ENCODE measurements at places on chromosomes 2 and 18. TPM values are rescaled to one million over a fixed set of nuclear protein-coding genes. Genes with fewer than 3 reads are reported as not detected.

GRCh38 chr2:241924069-241924908 lies 54.8 kb downstream of the RTP5 start:
- DNase-seq, result no peak
- H3K4me3 ChIP-seq, result no peak overlapping the region
- no peaks in the 10 kb centered on the region for H3K27me3 ChIP-seq
- H3K36me3 ChIP-seq, result no peaks in the 10 kb centered on the region
- no peak overlapping the region for H3K27ac ChIP-seq

- no peak for DNase-seq
- no peaks in the 10 kb centered on the region for H3K4me1 ChIP-seq
- H3K27me3 ChIP-seq, result no peaks in the 10 kb centered on the region
- H3K36me3 ChIP-seq, result no peaks in the 10 kb centered on the region
- H3K27ac ChIP-seq, result no peak overlapping the region
- H3K4me3 ChIP-seq, result no peak overlapping the region
Measured at GRCh38 chr2:70041663-70042062, 45.6 kb upstream of the PCBP1 start.

Gene PRSS56
- not detected for total RNA-seq

DNA sequence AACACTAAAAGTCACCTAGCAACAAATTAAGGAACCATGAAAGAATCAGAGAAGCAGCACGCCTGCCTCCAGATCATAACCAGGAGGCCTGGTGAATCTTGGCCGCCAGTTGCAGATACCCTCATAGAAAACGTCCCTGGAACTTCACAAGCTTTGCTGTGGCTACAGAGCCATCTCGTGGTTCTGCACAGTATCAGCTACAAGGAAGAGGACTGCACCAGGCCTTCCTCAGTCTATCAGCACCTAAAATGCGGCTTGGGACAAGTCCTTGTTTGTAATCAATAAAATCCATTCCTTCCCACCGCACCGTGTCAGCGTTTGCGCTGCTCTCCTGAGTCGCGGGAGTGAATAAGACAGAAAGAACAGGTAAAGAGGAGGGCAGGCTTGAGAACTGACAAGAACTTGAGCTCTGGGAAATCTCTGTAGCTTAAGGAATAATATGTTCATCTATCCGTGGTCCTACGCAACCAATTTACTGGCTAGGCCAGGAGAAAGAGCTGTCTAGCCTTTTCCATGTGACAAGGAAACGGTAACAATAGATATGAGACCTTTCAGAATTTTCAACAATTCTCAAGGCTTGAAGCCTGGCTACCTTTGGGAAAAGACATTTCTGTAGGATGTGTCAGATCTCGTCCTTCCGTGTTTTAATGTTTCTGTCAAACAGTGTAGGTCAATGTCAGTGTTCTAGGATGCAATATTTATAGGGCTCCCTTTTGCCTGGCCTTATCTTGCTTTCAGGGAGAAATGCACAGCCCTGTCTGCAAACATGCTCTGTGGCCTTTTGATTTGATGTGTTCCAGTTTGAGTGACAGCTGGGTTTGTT lies 128.5 kb upstream of the RAB12 start:
- H3K36me3 ChIP-seq, result no peaks in the 10 kb centered on the region
- H3K4me1 ChIP-seq, result no peaks in the 10 kb centered on the region
- H3K27me3 ChIP-seq, result peaks cover 2% of the 10 kb centered on the region
- peak; percentile 68 for DNase-seq
- no peak overlapping the region for H3K4me3 ChIP-seq

Gene CCDC195
- not detected for total RNA-seq

DNA sequence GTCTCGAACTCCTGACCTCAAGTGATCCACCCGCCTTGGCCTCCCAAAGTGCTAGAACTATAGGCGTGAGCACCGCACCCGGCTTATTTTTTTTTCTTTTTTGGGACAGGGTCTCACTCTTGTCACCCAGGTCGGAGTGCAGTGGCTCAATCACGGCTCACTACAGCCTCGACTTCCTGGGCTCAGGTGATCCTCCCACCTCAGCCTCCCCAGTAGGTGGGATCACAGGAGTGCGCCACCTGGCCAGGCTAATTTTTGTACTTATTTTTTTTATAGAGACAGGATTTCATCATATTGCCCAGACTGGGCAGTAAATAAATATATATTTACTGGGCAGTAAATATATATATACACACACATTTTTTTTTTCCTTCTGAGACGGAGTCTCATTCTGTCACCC lies 2.6 kb downstream of the ATP5F1A start:
- H3K27ac ChIP-seq, result no peak overlapping the region
- no peak for DNase-seq
- H3K4me3 ChIP-seq, result no peak overlapping the region
- H3K36me3 ChIP-seq, result peaks cover 9% of the 10 kb centered on the region
- H3K4me1 ChIP-seq, result peaks cover 3% of the 10 kb centered on the region

DNA sequence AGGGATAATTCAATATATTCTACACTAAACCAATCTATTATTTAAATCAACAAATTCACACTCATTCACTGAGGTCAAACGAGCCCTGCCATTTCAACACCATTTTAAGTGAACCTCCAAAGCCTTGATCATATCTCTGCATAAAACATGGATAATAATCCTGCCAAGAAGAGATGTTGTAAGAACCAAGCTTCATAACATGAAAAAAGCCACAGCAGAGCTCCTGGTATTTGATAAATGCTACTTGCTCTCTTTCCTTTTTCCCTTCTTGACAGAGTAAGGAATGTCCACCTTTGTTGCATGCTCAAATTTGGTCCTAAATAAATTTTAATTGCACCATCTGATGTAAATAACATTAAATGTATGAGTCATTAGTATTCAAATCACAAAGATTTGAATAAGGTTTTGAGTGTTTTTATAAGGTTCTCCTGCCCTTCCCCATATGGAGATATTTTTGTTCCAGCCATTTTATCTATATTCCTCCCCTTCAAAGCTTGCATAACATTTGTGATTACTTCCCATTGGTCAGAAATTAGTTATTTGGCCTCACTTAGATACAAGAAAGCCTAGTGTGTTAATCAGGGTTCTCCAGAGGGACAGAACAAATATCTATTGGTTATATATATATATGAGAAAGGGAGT lies 318.8 kb downstream of the RND3 start:
- H3K27me3 ChIP-seq, result no peaks in the 10 kb centered on the region
- H3K36me3 ChIP-seq, result no peaks in the 10 kb centered on the region
- H3K27ac ChIP-seq, result no peak overlapping the region

Gene PSMA8
- not detected for total RNA-seq

DNA sequence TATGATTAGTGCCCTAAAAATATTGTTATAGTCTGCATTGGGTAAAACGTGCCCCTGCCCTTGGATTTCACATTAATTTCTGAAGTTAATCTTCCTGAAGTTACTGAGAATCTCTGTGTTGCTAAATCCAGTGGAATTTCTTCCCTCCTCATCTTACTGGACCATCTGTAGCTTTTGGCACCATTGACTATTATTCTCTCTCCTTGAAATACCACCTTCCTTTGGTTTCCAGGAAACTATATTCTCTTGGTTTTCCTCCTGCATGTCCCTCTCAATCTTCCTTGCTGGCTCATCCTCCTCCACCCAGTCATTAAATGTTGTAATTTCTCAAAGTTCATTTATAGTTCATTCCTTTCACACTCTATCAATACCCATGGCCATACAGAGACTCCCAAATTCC lies 110.6 kb upstream of the SLC35G4 start:
- peaks cover 15% of the 10 kb centered on the region for H3K4me1 ChIP-seq
- DNase-seq, result peak; percentile 20
- H3K27ac ChIP-seq, result no peak overlapping the region
- no peak overlapping the region for H3K4me3 ChIP-seq
- no peaks in the 10 kb centered on the region for H3K27me3 ChIP-seq
- no peaks in the 10 kb centered on the region for H3K36me3 ChIP-seq

DNA sequence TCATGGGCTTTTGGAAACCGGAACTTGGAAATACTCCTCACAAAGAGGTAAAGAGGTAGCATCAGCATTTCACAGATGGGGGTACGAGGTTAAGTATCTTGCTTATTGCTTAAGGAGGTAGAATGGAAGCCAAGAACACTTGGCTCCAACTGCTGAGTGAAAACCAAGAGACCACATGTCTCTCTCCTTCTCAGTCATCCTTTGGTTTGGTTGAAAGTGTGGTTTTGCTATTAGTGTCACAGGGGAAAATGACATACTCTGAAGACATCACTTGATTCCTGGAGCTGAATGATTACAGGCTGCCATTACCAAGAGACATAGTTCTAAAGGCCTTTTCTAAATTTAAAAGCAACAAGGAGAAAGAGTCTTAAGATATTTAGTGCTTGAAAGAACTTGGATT lies 41.5 kb downstream of the ANTXR1 start:
- no peak overlapping the region for H3K4me3 ChIP-seq
- peak; percentile 20 for DNase-seq
- no peaks in the 10 kb centered on the region for H3K36me3 ChIP-seq
- no peaks in the 10 kb centered on the region for H3K4me1 ChIP-seq
- H3K27me3 ChIP-seq, result no peaks in the 10 kb centered on the region

DNA sequence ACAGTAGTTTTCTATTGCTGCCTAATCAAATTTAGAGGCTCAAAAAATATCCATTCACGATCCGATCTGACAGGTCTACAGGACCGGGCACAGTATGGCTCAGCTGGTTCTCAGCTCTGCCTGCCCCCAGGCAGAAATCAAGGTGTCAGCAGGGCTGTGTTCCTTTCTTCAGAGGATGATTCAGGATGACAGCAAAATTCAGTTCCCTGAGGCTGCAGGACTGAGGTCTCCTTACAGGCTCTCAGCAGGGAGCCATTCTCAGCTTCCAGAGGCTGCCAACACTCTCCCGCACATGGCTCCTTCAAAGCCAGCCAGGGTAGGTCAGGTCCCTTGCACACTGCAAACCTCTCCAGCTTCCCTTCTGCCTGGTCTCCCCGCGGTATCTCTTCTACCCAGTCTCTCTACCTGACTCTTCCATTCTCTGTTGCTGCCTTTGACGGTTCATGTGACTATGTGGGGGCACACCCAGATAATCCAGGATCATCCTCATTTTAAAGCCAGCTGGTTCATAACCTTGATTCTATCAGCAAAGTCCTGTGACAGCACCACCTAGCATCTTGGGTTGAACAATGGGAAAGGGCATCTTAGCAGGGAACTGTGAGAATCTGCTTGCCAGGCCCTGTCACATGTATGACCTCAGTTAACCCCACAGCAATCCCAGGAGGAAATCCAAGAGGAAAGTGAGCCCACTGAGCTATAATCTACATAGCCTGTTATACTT lies 50.4 kb downstream of the UXS1 start:
- H3K4me1 ChIP-seq, result no peaks in the 10 kb centered on the region
- no peaks in the 10 kb centered on the region for H3K36me3 ChIP-seq
- H3K4me3 ChIP-seq, result no peak overlapping the region

DNA sequence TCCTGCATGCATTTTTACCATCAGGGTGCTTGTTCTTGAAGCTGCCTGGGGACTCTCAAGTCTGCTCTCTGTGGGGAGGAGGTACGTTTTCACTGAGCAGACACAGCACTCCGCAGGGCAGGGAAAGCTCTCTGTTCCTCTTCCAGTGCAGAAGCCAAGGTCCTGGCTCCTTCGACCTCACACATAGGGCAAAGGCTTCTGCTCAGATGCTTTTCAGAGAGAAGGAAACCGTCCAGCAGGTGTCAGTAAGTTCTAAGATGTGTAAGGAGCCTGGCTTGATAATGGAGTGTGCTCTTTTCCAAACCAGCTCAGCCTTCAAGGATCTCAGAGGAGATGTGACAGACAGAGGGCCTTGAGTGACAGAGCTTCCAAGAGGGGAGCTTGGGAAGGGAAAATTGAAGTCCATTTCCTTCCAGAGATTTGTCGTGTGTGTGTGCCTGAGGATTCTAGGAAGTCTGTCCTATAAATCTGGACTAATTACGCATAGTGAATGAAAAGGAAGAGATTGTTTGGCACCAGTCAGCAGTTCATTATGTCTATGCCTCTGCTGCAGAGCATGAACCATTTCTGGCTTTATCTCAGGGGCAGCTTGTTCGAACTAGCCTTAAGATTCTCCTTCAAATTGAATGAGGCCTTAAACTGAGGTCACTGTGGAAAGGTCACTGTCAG lies 67.3 kb upstream of the UPP2 start:
- H3K4me1 ChIP-seq, result no peaks in the 10 kb centered on the region
- no peaks in the 10 kb centered on the region for H3K27me3 ChIP-seq
- no peaks in the 10 kb centered on the region for H3K36me3 ChIP-seq
- peak; percentile 48 for DNase-seq
- H3K4me3 ChIP-seq, result no peak overlapping the region
- no peak overlapping the region for H3K27ac ChIP-seq

Gene POTEJ
- total RNA-seq, result not detected

Gene AGXT
- not detected for total RNA-seq

Gene EVX2
- not detected for total RNA-seq

- no peaks in the 10 kb centered on the region for H3K27me3 ChIP-seq
- H3K36me3 ChIP-seq, result no peaks in the 10 kb centered on the region
- H3K4me1 ChIP-seq, result no peaks in the 10 kb centered on the region
Measured at GRCh38 chr2:20012282-20013125, at the start of gene MATN3. Gene MATN3 (minus strand): TSS chr2:20012668. CDS start chr2:20012631, 37 bp downstream.

Gene CFAP65
- total RNA-seq, result not detected

Gene SULT1C2
- 0.26 TPM for total RNA-seq
